ENCODE measurements at places on chromosomes 6 and 20.

DNA sequence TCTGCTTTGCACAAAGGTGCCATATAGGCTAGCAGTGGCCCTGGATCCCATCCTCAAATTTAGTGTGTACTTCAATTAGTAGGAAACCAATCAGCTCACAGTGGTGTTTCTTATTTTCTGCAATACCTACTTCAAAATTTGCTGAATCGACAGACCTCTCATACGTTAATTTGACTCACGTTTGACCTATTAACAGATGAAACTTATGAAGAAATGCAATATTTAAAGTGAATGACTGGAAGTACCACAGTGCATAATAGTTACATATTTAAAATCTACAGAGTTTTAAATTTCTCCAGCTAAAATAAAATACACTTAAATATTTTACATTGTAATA lies 47.6 kb upstream of the MCM9 start:
- DNase-seq, result no peak

DNA sequence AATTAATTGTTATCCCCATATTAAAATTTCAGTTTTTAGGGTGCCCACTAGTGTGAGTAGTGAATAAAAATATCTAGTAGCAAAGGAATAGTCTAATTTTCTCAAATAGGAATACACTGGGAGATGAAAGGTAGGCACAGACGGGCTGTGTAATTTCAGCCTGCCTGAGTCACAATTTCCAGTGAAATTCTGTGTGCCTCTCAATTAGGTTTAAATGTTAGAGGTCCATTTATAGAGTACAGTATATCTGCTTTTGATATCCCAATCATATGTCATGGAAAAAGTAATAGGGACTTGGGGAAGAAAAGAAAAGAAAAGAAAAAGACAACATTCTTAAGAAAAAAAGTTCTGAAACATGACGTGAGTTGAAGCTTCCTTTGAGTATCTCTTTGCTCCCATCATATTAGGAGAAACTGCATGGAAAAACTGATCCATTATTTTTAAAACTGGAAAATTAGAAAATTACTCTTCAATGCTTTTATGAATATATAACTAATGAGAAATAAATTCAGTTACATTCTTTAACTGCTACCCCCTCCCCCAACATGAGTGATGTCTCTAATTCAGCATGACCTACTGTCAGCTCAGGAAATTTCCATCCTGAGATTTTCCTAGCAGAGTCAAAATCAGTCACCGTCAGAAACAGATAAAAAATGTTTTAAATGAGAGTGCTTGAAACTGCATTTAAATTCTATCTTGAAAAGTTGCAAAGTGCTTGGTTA lies 473.8 kb upstream of the HSF2 start:
- DNase-seq, result no peak

DNA sequence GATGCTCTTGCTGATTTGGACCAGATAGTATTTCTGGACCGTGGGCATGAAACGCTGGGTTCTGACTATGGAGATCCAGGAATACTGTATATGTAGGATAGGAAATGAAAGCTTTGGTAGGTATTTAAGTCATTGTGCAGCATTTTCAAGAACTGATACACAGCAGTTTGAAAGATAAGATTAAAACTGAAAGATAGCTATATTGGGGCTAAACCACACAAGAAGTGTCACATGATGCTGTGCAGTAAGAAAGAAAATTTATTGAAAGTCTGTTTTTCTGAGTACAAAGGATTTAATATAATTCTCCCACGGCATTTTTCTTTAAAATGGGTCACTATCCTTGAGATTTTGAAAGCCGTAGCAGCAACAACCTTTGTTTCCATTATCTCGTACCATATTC lies 305 bp downstream of the IL17A start:
- no peak for DNase-seq

GRCh38 chr6:96816301-96816817 lies 20.9 kb downstream of the GPR63 start:
- DNase-seq, result no peak

DNA sequence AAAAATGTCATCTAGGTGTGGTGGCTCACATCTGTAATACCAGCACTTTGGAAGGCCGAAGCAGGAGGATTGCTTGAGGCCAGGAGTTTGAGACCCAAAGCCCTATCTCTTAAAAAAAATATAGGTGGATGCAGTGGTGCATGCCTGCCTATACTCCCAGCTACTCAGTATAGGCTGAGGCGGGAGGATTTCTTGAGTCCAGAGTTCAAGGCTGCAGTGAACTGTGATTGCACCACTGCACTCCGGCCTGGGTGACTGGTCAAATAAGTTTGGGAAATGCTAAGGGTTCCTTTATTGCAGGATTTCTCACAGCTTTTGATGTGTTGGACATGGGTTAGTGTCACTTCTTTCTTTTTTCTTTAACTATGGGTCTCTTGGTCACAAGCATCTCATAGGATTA lies 261.3 kb downstream of the PLCB1 start:
- no peak for DNase-seq

DNA sequence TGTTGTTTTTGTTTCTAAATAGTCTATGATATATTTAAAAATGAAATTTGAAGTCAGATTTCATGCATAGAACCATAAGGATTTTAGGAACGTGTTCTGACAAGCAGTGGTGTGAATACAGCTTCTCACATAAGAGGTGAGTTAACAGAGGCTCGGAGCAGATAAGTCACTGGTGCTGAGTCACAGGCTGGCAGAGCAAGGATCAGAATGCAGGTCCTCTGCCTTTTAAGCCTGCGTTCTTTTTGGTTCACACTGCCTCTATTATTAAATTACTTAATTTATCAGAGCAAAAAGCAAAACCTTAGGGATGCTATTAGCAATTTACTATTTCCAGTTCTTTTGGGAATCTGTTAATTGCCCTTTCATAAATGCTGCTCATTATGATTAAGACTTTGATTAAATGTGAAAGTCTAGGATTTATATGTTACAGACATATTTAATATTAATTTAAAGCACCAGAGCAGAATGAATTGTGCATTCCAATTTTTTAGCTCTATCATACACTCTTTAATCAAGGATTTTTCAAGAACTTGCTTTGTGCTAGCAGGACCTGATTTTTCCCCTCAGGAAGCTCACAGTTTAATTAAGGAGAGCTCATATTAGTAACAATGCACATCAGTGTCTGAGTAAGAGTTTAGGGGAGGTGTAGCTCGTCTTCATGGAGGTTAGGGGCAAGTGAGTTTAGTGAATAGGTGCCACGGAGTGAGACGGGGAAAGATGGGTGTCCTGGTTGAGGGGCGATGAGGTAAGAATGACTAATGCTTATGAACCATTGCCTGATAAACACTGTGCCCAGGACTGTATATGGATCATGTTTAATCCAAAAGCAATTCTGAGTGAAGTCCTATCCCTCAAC lies 212.7 kb upstream of the AGPAT4 start:
- peak; percentile 43 for DNase-seq

- no peak for DNase-seq
Measured at GRCh38 chr6:117265410-117266256, at the start of gene VGLL2. VGLL2 (plus strand) TSS chr6:117265558; CDS start chr6:117265764, 206 bp downstream.

DNA sequence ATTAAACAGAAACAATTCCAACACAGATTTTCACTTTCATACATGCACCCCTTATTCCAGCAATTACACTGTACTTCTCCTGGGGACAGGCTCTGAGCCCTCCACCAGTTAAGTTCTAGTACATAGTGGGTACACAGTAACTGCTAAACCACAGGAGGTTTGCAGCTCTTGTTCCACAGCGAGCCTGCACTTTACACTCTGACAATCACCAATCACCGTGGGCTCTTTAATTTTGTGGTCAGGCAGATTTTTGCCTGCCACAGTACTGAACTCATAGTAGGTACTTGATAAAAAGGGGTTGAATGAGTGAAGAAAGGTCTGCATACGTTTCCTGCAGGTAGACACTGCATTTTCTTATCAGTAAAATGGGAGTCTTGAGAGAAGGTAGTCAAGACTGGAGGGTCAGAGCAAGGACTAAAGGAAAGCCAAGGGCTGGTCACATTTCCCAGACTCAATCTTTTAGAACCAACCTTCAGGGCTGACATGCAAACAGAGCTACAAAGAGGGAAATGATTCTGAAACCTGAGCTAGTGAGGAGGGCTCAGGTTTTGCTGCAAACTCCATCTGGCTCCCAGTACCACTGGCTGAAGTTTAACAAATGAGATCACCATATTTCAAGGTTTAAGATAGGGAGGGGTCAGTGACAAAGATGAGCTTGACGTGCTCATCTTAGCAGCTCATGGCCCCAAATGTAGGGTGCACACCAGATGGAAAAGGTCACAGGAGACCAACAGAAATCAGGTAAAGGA lies 404.6 kb downstream of the BTBD9 start:
- DNase-seq, result no peak

DNA sequence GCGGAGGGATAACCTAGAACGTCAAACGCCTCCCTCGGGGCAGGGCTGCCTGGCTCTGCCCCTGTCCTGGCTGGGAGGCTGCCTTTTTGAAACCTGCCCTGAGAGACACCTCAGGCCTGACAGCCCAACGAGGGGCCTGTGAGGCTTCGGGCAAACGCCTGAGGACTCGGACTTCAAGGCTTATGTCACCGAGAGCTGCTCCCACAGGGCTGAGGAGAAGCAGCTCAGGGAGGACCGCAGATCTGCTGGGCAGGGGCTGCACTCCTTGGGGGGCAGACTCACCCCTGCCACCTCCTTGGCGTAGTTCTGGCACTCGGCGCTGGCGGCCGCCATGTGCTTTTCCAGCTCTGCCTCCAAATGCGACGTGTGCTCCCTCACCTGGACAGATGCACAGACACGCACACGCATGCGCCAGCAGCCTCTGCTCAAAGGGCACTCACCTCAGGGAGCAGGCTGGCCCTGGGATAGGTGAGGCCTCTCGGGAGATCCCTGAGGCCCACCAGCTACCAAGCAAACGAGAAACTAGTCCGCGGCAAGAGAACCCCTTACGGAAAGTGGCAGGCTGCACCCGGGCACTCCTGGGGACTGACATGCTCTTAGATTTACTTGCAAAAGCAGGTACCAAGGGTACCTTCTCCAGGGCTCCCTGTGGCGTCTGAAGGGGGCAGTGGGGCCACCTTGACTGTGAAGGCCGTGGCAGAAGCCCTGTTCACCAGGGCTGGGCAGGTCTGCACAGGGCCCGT lies 49.6 kb downstream of the DSTN start:
- DNase-seq, result no peak

- DNase-seq, result peak; percentile 76
Measured at GRCh38 chr6:156662025-156662445, 115.1 kb upstream of the ARID1B start.

DNA sequence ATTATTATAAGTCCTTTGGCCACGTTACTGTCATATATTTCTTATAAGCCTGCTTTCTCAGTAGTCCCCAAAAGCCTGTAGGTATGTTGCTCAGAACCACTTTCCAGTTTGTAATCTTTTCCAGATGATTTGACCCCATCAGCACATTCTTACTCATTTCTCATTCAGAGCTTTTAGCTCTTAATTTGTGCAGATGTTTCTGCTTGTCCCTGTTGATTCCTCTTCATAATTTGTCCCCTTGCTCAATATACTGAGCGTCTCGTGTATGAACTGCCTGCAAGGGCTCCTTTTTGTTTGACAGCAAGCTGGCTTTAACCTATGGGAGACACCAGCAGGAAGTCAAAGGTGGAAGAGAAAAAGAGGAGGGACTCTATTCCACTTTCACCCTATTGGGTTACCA lies 733.8 kb upstream of the GJE1 start:
- DNase-seq, result no peak

DNA sequence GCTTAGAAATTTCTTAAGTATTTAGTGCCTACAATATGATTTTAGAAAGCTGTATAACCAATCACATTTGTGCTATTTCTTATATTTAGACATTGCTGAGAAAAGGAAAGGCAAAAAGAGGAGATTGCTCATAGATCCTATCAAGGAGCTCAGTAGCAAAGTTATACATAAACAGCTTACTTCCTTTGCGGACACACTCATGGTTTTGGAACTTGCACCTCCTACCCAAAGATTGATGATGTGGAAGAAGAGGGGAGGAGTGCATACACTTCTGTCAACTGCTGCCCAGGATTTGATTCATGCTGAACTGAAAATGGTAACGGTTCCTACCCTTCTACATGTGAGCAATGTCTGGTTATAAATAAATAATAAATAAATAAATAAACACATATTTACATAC lies 16.7 kb downstream of the RAD21L1 start:
- DNase-seq, result peak; percentile 66

- DNase-seq, result no peak
Measured at GRCh38 chr6:133985970-133986369, 32.9 kb downstream of the TBPL1 start.

DNA sequence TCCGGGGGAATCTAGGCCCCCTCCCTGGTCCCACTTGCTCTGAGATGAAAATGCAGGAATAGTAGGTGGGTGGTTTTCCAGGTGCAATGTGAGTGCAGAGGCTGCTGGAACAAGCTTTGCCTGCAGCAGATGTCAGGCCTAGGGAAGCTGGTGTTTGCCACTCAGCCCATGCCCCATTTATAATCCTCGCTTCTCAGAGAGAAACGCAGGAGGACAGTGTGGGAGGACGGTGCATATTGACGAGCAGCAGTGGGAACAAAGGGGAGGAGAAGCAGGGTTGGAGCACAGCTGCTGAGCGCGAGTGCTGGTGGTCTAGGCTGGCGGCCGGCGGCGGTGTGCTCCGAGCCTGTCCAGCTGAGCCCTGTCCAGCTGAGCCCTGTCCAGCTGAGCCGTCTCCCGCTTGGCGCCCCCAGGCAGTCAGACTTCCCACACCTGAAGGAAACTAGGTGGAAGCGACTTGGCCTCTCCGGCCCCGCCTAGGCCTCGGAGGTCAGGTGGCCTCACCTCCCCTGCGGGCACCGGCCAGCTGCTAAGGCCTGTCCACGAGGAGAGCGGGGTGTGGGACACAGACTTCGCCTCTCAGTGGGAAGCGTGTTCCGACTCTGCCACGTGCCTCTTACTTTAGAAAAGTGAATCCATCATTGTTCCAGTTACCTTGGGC lies 49.7 kb upstream of the FRMD1 start:
- DNase-seq, result no peak

DNA sequence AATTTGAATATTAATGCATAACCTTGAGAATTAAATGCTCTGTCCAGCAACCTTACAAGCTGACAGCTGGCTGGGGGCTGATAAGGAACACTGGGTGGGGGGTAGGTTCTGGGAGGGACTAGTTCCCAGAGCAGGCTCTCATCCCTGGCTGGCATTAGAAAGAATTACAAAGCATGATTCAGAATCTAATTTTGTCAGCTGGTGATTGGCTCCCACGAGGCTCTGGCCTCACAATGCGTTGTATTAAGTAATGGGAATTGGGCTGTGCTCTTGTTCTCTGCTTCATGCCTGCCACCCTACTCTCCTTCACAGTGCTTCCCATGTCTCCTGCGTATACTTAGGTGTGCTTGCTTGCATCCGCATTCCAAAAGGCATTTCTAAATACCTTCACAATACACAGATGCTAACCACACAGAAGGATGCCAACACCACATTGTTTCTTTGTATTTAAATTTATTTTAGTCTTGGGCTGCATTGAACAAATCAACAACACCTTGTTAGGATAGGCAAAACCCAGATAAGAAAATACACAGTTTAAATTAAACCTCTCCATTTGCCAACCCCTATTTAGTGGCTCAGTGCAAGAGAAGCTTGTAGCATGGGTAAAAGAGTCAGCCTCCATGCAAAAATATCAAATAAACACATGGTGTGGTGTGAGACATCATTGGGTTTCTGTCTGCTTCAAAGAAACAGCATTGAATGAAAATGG lies 434.5 kb upstream of the JAG1 start:
- DNase-seq, result peak; percentile 31

All from brain microvascular endothelial cell (primary cell).